ENCODE measurements at places on chromosomes 7 and 10.
A peak's percentile ranks its signal among the peaks of the same experiment; 100 is the strongest.

DNA sequence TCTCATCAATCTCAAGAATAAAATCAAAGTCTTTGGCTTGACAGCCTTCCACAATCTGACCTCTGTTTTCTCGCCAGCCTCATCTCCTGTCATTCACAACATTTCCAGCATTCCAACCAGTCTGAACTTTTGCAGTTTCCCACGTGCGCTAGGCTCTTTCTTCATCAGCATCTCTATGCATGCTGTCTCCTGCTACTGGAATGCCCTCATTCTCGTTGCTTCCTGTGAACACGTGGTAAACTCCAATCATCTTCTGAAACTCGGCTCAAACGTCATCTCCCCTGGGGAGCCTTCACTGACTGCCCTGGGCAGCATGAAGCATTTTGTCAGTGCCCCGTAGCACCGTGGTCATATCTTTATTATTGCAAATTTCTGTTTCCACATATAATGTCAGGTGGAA, 12.2 kb upstream of the RSBN1L start:
- DNase-seq: peak; percentile 56

- DNase-seq: no peak
Measured at GRCh38 chr7:129334473-129334872, 99.8 kb upstream of the STRIP2 start.

GRCh38 chr7:120951826-120952225, 1.2 kb downstream of the ING3 start:
- DNase-seq: no peak

GRCh38 chr10:49744091-49744685, 17.9 kb downstream of the OGDHL start:
- no peak for DNase-seq

- DNase-seq: peak; percentile 62
Measured at GRCh38 chr7:158587162-158588084, at the start of gene PTPRN2. TSS of gene PTPRN2 (minus strand) at chr7:158587823.

DNA sequence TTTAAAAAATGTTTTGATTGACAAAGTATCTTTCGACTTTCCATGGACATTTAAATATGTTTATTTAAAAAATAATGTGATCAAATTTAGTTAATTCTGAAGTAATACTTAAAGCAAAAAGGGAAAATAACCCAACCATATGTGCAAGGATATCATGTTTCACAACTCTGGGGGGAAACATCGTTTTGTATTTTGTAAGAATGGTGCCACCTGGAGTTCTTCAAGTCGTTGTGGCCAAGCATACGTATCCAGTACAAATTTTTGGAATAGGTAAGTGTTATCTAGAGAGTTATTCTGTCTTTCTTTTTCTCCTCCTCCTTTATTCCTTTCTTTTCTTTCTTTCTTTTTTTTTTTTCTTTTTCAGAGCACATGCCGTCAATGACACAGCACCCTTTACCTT, 176.2 kb upstream of the CSTF2T start:
- DNase-seq: no peak

DNA sequence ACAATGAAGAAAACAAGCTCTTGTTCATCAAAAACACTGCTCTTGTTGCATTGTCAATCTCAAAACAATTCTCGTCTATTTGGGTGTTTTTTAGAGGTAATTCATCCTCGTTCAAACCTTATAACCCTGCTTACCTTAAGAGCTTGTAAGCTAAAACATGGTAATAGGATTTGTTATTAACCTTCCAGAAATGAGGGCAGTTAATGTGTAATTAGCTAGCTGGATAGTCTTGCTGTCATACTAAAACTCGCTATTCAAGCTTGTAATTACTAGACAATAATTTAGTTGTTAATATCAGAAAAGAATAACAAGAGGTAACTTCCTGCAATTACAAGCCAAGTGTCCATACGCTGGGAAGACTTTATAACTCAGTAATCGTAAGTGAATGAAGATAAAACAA, 101.6 kb downstream of the UBE2H start:
- no peak for DNase-seq

DNA sequence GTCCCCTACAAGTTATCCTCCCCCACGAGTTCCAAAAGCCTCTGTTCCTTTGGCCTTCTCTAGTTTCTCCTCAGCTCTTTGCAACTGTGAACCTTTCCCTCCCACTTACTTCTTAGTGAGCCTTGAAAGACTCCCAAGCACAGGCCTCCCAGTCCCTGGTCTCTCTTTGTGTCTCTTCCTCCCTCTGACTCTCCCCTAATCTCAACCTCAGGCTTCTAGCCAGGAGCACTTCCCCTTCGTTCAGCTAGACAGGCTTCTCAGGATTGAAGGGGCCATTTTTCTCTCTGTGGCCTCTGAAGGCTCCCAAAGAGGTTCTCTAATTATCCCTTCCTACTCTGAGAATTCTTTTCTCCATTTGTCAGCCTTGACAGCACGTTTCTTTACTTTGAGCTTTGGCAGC, 50.2 kb upstream of the PHYHIPL start:
- no peak for DNase-seq

GRCh38 chr7:104584620-104585019, 256.2 kb downstream of the LHFPL3 start:
- no peak for DNase-seq

- DNase-seq: no peak
Measured at GRCh38 chr10:47361293-47361692, 13.1 kb downstream of the RBP3 start.

DNA sequence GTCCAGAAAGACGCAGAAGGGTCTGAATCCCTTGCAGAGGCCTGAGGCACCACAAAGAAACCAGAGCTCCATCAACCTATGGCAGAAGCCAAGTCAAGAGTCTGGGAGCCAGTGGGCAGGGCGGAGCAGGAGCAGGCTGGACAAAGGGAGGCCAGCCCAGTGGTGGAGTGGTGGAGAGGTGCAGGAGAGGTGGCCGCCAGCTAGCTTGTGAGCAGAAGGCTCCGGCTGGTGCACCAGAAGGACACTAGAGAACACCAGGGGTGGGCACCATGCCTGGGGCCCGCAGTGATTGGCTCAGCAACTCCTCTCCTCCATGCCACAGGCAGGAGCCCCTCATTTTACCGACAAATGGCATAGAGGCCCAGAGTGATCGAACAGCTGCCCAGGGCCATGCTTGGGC, 186.6 kb downstream of the GRID1 start:
- no peak for DNase-seq

GRCh38 chr10:124579011-124579399, 117.4 kb downstream of the LHPP start:
- DNase-seq: no peak

DNA sequence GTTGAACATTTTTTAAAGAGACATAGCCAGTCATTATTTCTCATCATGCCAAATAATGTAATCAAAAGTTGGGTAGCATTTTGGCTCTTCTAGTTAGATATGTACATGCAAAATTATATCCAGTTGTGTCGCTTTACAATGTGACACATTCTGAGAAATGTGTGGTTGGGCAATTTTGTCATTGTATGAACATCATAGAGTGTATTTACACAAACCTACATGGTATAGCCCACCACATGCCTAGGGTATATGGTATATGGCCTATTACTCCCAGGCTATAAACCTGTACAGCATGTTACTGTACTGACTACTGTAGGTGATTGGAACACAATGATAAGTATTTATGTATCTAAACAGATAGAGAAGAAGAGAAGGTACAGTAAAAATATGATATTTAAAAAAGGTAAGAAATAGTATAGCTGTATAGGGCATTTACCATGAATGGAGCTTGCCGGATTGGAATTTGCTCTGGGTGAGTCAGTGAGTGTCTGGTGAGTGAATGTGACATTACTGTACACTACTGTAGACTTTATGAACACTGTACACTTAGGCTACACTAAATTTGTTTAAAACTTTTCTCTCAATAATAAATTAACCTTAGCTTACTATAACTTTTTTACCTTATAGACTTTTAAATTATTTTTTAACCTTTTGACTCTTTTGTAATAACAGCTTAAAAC, 16.5 kb downstream of the ZNF365 start:
- DNase-seq: no peak

DNA sequence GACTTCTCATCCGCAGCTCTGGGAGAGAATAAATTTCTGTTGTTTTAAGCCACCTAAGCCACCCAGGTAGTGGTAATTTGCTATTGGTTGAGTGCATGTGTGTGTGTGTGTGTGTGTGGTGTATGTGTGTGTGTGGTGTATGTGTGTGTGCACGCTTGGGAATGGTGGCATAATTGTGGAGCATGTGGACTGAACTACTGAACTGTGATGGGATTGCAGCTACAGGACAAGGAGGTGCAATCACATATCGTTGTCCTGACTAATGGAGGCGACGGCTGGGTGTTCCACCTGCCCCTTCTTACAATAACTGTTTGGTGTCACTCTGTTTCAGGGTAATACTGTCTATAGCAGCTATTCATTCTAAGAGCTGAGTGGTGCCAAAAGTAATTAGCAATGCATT, 448.7 kb upstream of the PFKP start:
- DNase-seq: no peak

- DNase-seq: no peak
Measured at GRCh38 chr7:106382129-106382528, 97.3 kb upstream of the NAMPT start.

DNA sequence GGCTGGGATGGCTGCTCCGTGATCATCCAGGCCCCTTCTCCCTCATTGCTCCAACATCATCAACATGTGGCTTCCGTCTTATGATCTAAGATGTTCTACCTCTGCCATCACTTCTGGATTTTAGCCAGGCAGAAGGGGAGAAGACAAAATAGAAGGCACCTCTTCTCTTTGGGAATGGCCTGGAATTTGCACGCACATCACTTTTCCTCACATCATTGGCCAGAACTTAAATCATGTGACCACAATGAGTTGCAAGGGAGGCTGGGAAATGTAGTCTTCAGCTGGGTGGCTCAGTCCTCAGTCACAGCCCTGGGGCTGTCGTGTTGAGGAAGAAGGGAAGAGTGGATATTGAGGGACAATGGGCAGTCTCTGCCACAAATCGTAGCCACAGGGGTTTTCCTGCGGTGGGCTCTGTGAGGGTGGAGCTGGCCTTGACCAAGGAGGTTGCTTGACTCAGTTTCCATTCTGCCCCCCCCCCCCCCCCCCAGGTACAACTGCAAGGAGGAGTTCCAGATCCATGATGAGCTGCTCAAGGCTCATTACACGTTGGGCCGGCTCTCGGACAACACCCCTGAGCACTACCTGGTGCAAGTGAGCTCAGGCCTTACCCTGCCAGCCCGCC, 50.3 kb downstream of the PALD1 start:
- peak; percentile 77 for DNase-seq

DNA sequence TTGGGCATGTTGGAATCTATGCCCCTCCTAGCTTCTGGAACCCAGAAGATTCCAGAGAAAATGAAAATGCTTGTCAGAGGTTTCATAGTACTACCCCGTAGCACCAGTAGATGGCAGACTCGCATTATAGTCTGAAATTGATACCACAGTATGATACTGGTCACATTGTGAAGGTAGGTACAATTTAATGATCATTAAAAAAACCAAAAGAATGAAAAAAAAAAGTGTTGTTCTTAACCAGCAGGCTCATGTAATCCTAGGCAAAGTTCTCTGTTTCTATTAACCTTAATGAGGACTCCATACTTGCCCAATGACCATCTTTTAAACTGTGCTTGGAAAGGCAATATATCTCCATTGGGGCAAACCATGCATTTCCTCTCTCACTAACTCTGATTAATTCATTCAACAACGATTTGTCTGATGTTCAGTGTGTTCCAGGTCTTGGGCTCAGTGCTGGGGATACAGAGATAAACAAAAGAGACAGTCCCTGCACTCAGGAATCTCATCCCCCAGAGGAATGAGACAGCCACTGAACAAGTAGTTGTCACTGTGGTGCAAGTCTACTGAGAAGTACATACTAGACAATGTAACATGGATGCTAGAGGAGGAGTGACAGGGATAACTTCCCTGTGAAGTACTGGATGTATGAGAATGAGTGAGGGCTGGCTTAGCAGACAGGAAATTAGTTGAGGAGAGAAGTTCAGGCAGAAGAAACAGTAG, 223.5 kb upstream of the PHYHIPL start:
- DNase-seq: peak; percentile 69

- DNase-seq: peak; percentile 3
Measured at GRCh38 chr10:128579280-128579865, 453.1 kb upstream of the MKI67 start.

GRCh38 chr7:90945104-90945787, 319.0 kb upstream of the FZD1 start:
- DNase-seq: no peak

DNA sequence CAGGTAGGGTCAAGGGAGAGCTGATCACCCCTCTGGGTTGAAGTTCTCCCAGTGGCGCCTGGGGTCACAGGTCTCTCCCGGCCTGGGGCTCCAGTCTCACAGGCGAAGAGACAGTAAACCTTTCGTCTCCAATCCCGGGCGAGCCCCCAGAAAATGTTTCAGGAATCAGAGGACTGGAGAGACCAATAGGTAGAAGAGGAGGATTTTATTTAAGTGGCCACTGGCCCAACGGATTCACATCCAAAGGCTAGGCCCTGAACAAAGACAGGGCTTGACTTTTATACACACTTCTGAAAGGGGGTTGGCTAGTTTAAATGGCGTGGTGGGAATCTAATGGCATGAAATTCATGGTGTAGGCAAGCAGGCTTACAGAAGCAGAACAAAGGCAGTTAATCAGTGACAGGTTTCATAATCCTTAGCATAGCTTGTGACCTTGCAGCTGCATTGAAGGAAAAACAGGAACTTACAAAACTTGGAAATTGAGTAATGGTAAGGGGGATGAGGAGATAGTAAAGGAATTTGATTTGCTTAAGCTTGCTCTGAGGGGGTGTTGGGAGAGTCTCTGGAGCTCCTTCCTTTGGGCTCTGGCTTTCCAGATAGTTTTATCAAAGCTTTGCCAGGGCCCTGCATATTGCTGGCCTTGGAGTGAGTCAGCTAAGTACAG, 105.5 kb downstream of the TRIM24 start:
- no peak for DNase-seq

GRCh38 chr10:131948501-131948900, 33.2 kb downstream of the BNIP3 start:
- no peak for DNase-seq

- DNase-seq: peak; percentile 29
Measured at GRCh38 chr10:34522546-34522945, 292.6 kb downstream of the PARD3 start.

DNA sequence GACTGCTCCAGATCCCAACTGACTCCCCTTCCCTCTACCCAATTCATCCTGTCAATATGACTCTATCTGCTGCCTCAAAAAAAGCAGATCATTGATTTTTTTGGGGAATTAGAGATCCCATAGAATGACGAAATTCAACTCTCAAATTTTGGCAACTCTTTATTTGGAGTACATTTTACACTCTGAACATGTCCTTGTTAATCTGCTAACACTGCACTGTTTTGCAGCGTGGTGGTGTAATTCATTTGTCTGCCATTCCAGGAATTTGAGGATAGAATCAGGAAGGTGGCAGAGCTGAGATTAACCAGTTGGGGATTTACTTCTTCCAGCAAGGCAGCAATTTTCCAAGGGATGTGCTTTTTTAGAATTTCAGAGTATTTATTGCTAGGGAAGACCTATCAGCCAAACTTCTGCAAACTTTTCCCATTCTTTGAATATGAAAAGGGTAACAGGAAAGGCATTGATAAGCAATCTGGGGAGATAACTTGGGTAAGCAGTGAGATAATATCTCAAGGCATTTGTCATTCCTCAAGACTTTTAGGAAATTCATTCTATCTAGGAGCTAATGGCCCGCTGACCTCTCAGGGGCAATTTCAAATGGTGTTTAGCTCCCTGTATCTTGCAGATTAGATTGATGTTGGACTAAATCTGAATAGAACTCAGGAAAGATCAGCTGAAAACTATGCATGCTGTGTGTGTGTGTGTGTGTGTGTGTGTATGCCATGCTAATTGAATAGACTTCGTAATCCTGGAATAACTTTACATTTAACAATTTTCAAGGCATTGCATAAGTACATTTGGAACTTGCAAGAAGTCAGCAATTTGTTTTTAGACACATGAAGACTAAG, 9.7 kb downstream of the BAMBI start:
- DNase-seq: peak; percentile 65

GRCh38 chr10:68052463-68052862, 22.6 kb downstream of the HERC4 start:
- no peak for DNase-seq

All from cerebellar cortex (tissue), 1 donor.